Esophagus squamous epithelium (tissue), 5 donors: ENCODE measurements at places on chromosomes 7 and 10.

GRCh38 chr7:77655836-77656455, 40.3 kb upstream of the RSBN1L start:
- no peak for DNase-seq

DNA sequence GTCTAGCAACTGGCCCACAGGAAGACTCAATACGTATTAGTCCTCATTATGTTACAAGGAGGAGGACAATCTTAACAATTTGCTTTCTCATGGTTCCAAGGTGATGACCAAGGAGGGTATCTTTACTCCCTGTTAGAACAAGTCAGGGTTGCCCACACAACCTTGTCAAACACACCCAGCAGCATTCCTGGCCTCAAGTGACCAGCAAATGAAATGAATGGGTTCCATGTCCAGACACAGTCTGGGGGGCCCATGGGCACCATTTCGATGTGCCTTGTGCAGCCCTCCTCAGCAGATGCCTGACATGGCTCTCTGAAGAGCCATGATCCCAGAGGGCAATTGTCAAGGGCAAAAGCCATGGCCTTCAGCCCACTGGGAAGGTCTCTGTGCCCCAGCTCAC, 40.8 kb downstream of the ANXA8 start:
- no peak for DNase-seq

DNA sequence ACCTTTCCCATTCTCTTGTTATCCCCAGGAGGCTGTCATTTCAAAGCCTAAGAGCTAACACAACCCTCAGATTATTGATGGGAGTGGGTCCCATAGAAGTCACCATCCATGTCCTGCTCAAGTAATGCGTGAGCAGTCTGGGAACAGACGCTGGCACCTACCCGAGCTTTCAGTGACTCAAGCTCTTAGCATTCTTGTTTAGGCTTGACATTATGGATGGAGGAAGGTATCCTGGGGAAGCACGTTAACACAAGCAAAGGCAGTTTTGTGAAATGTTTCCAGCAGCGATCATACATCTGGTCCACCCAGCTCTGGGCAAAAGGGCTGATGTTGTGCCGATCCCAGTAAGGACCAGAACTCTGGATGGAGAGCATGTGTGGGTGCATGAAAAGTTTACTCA, 30.0 kb upstream of the AUTS2 start:
- DNase-seq, result no peak

DNA sequence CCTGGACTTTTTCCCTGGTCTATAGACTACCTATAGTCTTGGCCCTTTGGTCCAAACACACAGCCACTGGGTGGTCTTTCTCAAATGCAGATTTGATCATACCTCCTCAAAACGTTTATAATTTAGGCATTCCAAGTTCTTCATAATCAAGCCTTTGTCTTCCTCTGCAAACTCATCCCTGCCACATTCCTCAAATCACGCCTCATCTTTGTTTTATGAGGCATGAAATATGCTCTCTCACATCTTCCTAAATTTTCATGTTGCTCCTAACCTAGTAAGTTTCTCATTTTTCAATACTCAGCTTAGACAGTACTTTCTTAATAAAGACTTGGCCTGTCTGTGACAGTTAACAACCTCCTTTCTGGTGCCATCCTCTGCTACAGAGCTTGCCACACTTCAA, 10.9 kb upstream of the HERC4 start:
- no peak for DNase-seq

DNA sequence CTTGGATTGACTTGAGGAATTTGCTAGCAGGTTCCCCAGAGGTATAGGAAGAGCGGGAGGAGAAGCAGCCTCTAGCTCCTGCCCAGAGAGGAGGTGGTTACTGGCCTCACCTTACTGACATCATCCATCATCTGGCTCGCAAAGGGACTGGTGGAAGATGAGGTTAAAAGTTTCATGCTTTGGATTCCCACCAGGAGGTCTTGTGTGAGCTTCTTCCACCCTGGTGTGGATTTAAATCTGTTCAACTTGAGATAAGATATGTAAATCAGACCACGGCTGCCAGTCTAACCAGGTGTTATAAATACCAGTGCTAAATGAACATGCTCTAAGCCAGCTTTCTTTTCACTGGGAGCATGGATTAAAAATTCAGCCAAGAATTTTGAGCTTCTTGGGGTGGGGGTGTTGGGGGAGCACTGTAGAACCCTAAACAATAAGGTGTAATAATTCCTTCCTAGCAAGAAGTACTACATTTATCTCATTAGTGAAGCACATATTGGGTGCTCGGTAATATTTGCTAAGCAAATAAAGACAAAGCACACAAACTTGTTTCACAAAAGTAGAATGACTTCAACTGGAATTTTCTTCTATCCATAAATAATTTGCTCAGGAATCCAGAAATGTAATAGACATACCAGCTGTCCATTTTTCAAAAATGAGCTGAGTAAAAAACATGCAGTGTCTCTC, 7.8 kb downstream of the PROSER2 start:
- DNase-seq, result no peak

DNA sequence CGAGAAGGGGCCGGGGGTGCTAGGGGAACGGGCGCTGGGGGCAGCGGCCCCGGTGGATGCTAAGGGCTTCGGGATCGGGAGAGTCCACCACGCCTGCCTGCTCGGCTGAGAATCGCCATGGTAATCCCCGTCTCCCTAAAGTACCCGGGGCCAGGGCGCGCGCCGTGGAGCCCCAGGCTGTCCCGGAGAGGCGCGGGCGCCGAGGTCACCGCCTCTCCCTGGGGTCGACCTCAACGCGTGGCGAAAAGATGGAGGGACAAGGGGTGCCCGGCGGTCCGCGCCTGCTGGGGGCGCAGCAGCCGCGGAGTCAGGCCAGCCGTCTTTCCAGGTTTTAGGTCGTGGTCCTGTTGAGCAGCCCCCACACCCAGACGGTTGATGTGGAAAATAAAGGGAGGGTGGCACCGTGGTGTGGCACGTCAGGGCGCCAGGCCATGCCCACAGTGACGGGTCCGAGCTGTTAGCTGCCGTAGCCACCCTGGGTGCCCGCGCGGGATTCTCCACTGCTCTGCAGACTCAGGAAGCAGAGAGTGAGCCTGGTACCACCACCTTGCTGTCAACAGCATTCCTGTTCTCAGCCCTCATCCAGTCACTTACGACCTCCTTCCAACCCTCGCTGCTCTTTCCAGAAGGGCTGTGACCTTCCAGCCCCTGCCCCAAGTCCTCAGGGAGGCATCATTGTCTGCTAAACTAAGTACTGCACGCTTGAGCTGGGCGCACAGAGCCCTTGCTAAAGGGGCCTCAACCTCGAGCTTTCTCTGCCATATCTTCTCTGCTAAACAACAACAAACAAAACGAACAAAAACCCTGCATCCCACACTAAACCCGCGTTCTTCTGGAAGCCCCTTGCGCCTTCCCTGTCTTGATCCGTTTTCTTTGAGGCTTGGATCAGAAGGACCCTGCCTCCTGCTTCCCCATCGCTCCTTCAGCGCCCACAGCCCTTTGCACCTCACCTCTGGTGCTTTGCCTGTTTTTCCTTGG, 666 bp downstream of the SMKR1 start:
- no peak for DNase-seq

GRCh38 chr7:3218411-3219225, 82.4 kb upstream of the SDK1 start:
- DNase-seq, result no peak

DNA sequence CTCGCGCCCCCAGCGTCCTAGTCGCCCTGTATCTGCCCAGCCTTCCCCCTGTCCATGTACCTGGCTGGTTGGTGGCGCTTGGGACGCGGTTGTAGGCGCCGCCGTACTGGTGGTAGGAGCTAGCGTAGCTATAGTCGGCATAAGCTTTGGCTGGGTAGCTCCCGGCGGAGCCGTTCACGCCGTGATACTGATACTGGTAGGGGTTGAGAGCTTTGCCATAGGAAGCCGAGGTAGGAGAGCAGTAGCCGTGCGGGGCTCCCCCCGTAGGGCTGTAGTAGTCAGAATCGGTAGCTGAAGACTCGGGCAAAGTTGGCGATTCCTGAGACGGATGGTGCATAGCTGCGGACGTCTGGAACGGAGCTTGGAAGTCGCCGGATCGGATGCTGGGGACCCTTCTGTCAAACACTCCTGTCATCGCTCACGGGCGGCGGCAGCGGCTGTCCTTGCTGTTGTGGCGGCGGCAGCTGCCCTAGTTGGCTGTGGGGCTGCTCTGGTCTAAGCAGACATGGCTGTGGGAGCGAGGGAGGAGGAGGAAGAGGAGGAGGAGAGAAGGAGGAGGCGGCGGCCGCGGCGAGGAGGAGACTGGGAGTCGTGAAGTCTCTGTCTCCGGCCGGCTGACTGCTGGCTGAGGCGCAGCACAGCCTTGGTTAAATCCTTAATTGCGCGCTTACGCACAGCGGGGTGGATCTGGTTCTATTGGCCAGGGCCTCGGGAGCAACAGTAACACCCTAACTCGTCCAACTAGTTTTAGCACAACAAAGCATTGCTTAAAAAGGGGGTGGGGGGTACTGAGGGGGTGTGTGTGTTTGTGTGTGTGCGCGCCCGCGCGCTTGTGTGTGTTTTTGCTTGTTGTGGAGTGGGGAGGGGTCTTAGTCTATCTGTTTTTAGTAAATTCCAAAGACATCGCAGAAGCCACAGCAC, at the start of gene DLX5:
Gene DLX5, minus strand, starts transcription at position 623 of the 921 bp plus-strand sequence. Its CDS starts 208 bp downstream, at position 415.
- DNase-seq, result no peak

DNA sequence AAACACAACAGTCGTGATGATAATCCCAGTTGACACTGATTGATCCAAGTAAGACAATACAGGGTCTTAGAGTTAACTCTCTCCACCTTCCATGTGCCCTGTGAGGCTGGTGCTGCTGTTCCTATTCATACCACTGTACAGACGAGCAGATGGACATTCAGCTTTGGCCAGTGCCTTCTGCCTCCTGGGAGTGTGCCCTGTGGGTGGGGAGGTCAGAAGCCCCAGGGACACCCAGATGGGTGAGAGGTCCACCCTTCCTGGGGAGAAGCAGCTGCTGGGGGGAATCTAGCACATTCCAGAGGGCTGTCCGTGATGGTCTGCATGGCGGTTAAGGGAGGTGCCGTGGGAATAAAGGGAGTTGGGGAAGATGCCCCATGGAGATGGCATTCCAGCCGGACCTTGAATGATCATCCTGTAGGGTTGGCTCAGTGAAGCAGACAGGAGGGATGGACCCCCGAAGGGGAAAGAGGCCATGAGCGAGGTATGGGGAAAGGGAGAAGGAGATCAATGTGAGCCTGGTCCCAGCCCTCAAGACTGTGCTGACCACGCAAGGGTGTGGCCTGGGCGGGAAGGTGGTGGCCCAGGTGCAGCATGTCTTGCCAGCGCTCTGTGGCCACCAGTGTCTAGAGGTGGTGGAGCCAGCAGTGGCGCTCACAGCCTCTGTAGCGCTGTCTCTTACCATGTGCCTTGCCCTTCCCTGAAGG, 74.0 kb downstream of the ADCY1 start:
- no peak for DNase-seq
